ENCODE measurements at places on chromosomes 2 and 18.

- no peak for DNase-seq
Observed at GRCh38 chr2:241082341-241083090, 19.6 kb downstream of the MTERF4 start.

- DNase-seq = peak; percentile 50
Observed at GRCh38 chr2:9178110-9178903, 28.3 kb upstream of the ASAP2 start.

DNA sequence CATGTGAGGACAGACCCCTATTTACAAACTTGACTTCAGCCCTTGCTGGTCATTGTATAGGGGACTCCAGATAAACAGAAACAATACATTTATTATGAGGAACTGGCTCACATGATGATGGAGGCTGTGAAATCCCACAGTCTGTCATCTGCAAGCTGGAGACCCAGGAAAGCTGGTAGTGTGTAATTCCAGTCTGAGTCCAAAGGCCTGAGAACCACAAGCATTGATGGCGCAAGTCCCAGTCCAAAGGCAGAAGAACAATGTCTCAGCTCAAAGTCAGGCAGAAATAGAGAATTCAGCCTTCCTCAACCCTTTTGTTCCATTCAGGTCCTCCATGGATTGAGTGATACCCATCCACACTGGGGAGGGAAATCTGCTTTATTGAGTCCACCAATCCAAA is 28.1 kb upstream of the SPP2 start:
- DNase-seq = no peak

GRCh38 chr2:219228041-219228910 is 1.2 kb downstream of the ATG9A start:
- no peak for DNase-seq

- no peak for DNase-seq
Observed at GRCh38 chr18:6941996-6942395, 175.6 kb downstream of the LAMA1 start.
